ENCODE measurements at places on chromosomes 11 and 22. TPM values are rescaled to one million over a fixed set of nuclear protein-coding genes. Genes with fewer than 3 reads are reported as not detected.

Gene GGTLC3
- not detected for total RNA-seq

Gene OVOL1
- total RNA-seq = not detected

Gene IRAG1
- total RNA-seq = 4.6 TPM

Gene FGF19
- total RNA-seq = not detected

Gene SLC1A2
- total RNA-seq = 2.5 TPM

- no peak for DNase-seq
- H3K4me3 ChIP-seq = no peak overlapping the region
- H3K27ac ChIP-seq = peak overlapping the region; percentile 59
These were observed 150.9 kb upstream of the TTC12 start for GRCh38 chr11:113163291-113164030.

GRCh38 chr11:2721210-2721916 is 21.6 kb upstream of the KCNQ1OT1 start:
- no peaks in the 10 kb centered on the region for H3K36me3 ChIP-seq
- no peaks in the 10 kb centered on the region for H3K27me3 ChIP-seq
- peaks cover 13% of the 10 kb centered on the region for H3K4me1 ChIP-seq
- no peak overlapping the region for H3K4me3 ChIP-seq

GRCh38 chr11:131922220-131922619 is 551.8 kb downstream of the NTM start:
- H3K36me3 ChIP-seq = no peaks in the 10 kb centered on the region
- no peak overlapping the region for H3K27ac ChIP-seq
- no peak for DNase-seq
- no peaks in the 10 kb centered on the region for H3K27me3 ChIP-seq
- no peak overlapping the region for H3K4me3 ChIP-seq

GRCh38 chr22:36540867-36541642 is 12.1 kb upstream of the EIF3D start:
- no peak for DNase-seq
- H3K27ac ChIP-seq = no peak overlapping the region
- no peak overlapping the region for H3K4me3 ChIP-seq
- H3K27me3 ChIP-seq = no peaks in the 10 kb centered on the region

DNA sequence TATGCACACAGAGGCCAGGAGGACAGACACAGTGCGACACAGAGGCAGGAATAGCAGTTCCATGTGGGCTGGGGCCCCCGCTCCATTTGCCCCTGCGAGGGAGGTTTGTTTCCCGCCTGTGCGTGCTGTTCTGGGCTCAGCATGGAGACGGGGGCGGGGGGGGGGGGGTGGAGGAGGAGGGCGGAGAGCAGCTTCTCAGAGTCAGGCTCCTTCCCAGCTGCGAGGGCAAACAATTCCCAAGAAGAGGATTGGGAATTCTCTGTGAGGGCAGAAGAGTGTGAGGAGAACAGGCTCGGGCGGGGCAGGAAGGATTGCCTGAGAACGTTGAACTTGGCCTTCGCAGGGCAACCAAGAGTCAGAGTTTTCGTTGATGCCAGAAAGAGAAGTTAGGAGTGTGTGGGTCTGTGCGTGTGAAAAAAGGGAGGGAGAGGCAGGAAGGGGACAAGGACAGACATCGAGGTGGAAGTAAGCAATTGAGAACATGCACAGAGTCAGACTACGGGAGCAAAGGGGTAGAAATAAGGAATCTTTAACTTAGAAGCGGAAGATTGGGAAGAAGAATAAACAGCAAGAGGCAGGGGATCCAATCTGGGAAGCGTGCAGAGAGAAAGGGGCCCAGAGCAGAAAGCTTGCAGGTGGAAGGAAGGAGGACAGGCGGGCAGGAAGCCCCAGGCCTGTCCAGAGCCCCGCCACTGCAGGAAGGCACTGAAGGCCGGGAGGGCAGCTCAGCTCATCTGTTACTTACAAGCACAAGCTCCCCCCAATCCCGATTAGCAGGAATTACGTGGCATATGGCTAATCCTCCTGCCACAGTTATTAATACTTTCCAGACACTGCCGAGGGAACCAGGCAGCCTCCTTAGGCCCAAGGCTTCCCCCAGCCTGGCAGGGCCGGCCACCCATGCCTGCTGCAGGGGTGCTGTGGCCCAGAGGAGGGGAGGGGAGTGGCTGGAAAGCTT is 15.6 kb upstream of the JAM3 start:
- H3K4me1 ChIP-seq = peaks cover 9% of the 10 kb centered on the region
- H3K27ac ChIP-seq = no peak overlapping the region
- no peak for DNase-seq
- H3K4me3 ChIP-seq = no peak overlapping the region
- no peaks in the 10 kb centered on the region for H3K27me3 ChIP-seq

DNA sequence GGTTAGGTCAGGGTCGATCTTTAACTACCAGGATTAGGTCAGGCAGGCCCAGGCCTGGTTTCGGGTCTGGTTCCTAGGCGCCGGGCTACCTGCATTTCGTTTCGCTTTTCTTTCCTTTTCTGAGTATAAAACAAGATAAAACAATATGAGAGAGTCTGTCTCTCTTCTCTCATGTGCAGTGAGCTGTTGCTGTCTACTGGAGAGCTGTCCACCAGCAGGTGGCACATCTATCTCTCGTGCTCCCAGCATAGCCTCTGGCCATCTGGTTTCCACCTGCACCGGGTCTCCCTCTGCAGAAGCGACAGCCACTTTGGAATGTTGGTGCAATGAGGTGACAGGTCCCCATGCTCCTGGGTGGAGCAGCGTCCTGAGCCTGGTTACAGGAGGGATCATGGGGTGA is 27.6 kb downstream of the RIBC2 start:
- H3K4me3 ChIP-seq = no peak overlapping the region
- H3K27ac ChIP-seq = no peak overlapping the region
- DNase-seq = peak; percentile 77
- no peaks in the 10 kb centered on the region for H3K27me3 ChIP-seq

GRCh38 chr22:35660291-35661127 is 12.3 kb downstream of the APOL6 start:
- peaks cover 34% of the 10 kb centered on the region for H3K36me3 ChIP-seq
- H3K4me1 ChIP-seq = no peaks in the 10 kb centered on the region
- no peak overlapping the region for H3K27ac ChIP-seq
- DNase-seq = no peak
- H3K4me3 ChIP-seq = no peak overlapping the region

GRCh38 chr11:45176996-45177395 is 30.6 kb downstream of the PRDM11 start:
- no peaks in the 10 kb centered on the region for H3K36me3 ChIP-seq

- H3K36me3 ChIP-seq = peaks cover 61% of the 10 kb centered on the region
- no peak overlapping the region for H3K4me3 ChIP-seq
- no peak for DNase-seq
- no peak overlapping the region for H3K27ac ChIP-seq
- H3K4me1 ChIP-seq = no peaks in the 10 kb centered on the region
These were observed 83.3 kb downstream of the DGCR2 start for GRCh38 chr22:19038728-19039447.

DNA sequence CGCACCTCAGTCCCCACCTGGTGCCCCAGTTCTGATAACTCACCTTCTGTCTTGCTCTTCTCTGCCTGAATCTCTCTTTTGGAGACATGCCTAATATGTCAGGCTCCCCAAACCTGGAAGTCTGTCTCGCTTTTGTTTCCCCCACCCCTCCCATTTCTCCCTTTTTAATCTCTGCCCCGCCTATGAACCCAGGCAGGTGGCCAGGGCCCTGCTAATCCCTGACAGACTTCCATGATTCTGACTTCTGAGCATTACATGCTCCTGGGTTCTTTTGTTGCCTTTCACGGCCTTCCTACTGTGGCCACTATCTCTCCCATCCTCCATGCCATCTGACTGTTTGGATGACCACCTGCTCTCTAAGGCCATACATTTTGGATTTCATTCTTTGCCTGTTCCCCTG is 1120.9 kb upstream of the CCDC90B start:
- DNase-seq = no peak
- no peaks in the 10 kb centered on the region for H3K36me3 ChIP-seq
- no peak overlapping the region for H3K27ac ChIP-seq
- H3K4me1 ChIP-seq = no peaks in the 10 kb centered on the region
- H3K4me3 ChIP-seq = no peak overlapping the region
- no peaks in the 10 kb centered on the region for H3K27me3 ChIP-seq

GRCh38 chr11:86688398-86689179 is 16.2 kb upstream of the ME3 start:
- no peak for DNase-seq
- peaks cover 9% of the 10 kb centered on the region for H3K4me1 ChIP-seq
- H3K27ac ChIP-seq = peak overlapping the region; percentile 15
- no peaks in the 10 kb centered on the region for H3K27me3 ChIP-seq

- no peak for DNase-seq
- H3K4me3 ChIP-seq = no peak overlapping the region
- no peak overlapping the region for H3K27ac ChIP-seq
- H3K4me1 ChIP-seq = no peaks in the 10 kb centered on the region
- H3K27me3 ChIP-seq = no peaks in the 10 kb centered on the region
These were observed 84.6 kb upstream of the ANO3 start for GRCh38 chr11:26247340-26247739.

DNA sequence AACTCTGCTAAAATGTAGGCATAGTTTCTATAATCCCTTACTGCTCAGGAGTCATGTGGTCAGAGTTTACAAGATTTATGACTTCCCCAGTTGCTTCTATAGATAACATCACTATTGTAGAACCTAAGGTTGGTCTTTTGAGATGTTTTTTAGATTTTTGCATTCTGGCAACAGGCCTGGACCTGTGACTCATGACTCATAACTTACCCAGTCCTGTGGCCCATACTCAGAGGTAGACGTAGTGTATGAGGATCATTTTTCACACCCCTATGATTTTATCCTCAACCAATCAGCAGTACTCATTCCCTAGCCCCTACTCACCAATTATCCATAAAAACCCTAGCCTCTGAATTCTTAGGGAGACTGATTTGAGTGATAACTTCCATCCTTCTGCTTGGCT is 384.4 kb upstream of the DDI1 start:
- no peaks in the 10 kb centered on the region for H3K36me3 ChIP-seq
- H3K4me1 ChIP-seq = no peaks in the 10 kb centered on the region
- H3K27ac ChIP-seq = no peak overlapping the region
- no peaks in the 10 kb centered on the region for H3K27me3 ChIP-seq
- DNase-seq = no peak
- H3K4me3 ChIP-seq = no peak overlapping the region

DNA sequence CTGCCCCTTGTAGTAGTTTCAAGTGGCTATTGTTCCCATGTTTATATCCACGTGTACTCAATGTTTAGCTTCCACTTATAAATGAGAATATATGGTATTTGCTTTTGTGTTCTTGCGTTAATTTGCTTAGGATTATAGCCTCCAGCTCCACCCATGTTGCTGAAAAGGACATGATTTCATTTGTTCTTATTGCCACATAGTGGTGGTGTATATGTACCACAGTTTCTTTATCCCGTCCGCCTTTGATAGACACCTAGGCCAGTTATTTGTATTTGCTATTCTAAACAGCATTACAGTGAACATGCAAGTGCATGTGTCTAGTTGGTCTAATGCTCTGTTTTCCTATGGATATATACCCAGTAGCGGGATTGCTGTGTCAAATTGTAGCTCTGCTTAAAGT is 6.8 kb downstream of the OR51B2 start:
- H3K27ac ChIP-seq = no peak overlapping the region
- H3K27me3 ChIP-seq = no peaks in the 10 kb centered on the region
- H3K4me3 ChIP-seq = no peak overlapping the region

- H3K36me3 ChIP-seq = no peaks in the 10 kb centered on the region
- peaks cover 4% of the 10 kb centered on the region for H3K4me1 ChIP-seq
- no peak overlapping the region for H3K4me3 ChIP-seq
These were observed 8.9 kb downstream of the RELT start for GRCh38 chr11:73384872-73385689.

- DNase-seq = no peak
- H3K36me3 ChIP-seq = no peaks in the 10 kb centered on the region
- H3K4me3 ChIP-seq = no peak overlapping the region
- H3K27ac ChIP-seq = no peak overlapping the region
These were observed 111.7 kb downstream of the GGTLC2 start for GRCh38 chr22:22756109-22756508.

DNA sequence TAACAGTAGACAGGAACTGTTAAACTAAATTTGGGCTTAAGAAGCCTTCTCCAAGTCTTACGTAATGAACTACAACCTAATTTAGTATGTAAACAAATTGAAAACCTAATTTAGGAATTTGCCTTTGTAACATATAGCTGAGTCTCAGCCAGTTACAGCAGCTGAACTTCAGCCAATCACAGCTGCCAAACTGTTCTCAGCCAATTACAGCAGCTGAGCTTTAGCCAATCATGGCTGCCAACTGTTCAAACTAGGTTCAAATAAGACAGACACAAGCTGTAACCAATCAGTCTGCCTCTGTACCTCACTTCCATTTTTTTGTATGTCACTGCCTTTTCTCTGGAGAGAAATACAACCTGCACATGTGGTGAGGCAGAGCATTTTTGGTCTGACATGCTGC is 95.0 kb upstream of the CD44 start:
- H3K27me3 ChIP-seq = no peaks in the 10 kb centered on the region
- H3K4me3 ChIP-seq = no peak overlapping the region
- H3K36me3 ChIP-seq = no peaks in the 10 kb centered on the region
- H3K27ac ChIP-seq = no peak overlapping the region
- no peak for DNase-seq
- H3K4me1 ChIP-seq = no peaks in the 10 kb centered on the region

DNA sequence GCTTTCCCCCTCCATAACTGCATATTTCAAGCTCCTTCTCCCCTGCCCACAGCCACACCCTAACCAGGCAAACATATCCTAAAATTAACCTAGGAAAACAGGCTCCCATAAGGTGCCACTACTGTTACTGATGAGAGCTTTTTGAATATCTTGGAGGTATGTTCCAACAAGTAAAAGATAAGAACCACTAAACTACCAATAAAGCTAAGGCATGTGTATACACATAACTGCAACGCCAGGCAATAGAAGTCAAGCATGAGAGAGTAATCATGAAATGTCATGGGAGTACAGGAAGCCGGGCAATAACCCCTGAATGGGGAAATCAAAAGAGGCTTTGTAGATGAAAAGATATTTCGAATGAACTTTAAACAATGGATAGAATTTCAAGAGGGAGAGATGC is 9.3 kb downstream of the MMP13 start:
- no peaks in the 10 kb centered on the region for H3K36me3 ChIP-seq
- no peak for DNase-seq
- no peak overlapping the region for H3K27ac ChIP-seq

DNA sequence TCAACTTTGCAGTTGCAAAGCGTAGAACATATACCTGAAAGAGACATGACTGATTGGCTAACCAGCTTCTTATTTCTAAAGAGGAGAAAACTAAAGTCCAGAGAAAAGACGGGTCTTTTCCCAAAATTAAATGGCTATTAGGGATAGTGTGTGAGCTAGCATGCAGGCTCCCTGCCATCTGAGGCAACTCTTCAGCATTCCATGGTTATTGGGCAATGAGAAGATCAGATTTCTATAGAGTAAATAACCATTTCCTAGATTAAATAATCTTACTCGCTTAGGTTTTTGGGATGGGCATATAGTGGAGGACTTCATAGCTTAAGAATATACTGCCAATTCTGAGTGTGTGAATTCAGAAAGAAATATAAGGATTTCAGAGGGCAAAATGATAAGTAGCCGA is 95.0 kb downstream of the PDHX start:
- H3K27ac ChIP-seq = no peak overlapping the region
- H3K4me1 ChIP-seq = no peaks in the 10 kb centered on the region
- H3K36me3 ChIP-seq = no peaks in the 10 kb centered on the region
- H3K27me3 ChIP-seq = no peaks in the 10 kb centered on the region
- H3K4me3 ChIP-seq = no peak overlapping the region

GRCh38 chr11:112017538-112017937 is 7.7 kb upstream of the DLAT start:
- H3K4me3 ChIP-seq = no peak overlapping the region
- H3K27ac ChIP-seq = peak overlapping the region; percentile 88
- peaks cover 19% of the 10 kb centered on the region for H3K36me3 ChIP-seq
